ENCODE measurements at places on chromosomes 4 and X. TPM values are rescaled to one million over a fixed set of nuclear protein-coding genes. Genes with fewer than 3 reads are reported as not detected.

DNA sequence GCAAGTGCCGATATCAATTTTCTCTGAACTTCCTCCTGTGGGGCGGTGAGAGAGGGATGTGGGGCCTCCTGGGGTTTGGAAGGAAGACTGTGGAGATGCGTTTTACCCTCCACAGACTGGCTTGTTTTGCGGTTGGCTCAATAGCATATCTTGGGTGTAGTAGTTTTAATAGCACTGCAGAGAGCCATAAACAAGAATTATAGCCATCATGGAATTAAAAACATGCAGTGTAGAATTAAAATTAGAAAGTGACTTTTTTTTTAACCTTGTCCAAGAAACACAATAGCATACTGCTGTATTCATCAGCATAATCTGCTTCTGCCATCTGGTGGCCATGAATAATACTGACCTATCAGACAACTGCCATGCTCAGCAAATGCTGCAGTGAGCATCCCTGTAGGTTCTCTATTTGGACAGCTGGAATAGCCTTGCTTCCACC, 47.3 kb upstream of the SCML1 start:
- peak; percentile 69 for DNase-seq

MCF2 gene
- 0.07 TPM for total RNA-seq

- no peak for DNase-seq
Observed at GRCh38 chr4:17662694-17663093, 48.3 kb downstream of the MED28 start.

DNA sequence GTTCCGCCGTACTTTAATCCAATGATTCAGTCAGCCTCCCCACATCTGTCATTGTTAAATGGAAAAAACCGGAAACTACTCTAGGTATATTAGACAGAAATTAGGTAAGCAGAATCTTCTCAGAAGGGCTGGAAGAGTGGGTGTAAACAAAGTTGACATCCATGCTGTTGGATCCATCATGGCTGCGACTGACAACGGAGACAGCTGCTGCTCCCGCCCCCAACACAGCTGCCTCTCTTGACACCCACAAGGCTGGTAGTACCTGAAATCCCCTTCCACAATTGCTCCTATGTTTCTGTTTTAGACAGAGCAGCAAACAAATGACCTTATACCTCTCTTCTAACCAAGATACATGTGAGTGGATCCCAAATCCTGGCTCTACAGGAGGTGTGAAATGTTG, 66.6 kb downstream of the RXFP1 start:
- DNase-seq, result no peak

PDZD4 gene
- total RNA-seq, result 1.0 TPM

DNA sequence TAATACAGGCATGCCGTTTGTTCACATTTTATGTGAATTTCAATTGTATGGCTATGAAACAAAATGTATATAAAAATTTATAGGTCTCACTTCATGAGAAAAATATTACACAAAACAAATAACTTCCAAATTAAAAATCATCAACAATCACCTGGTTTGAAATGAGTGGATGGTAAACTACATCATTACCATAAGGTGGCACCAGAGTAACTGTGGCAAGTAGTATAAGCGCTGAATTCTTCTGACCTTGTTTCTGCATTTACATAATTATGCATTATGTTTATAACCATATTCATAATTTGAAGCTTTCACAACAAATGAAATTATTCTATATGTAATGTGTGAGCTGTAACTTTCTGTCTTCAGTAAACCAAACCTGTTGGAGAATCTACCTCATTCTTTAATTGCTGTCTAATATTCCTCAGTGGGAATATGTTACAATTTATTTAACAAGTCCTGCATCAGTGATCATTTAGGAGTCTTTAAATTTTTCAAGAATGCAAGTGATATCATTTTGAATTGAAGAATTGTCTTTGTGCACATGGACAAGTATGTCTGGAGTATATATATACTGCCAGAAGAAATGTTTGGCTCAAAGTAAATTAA, 55.2 kb downstream of the MMRN1 start:
- no peak for DNase-seq

DNA sequence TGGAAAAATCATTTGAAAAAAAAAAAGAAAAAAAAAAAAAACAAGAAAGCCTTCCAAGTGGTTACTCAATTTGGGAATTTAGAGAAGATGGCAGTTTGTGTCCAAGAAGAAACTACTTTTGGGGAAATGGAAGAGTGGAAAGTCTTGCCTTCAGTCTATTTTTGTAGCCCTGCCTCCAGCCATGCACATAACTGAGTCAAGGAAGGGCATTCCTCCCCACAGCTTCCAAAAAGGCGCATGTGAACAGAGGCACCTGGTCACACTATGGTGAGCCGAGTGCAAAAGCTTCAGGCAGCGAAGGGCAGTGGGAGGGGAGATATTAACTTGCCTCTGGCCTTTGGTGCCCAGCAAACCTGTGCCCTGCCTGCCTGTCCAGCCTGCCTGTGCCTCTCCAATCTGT, 163.7 kb downstream of the SMIM20 start:
- no peak for DNase-seq

GRCh38 chrX:129013574-129013973, 509.7 kb downstream of the SMARCA1 start:
- DNase-seq, result no peak

DNA sequence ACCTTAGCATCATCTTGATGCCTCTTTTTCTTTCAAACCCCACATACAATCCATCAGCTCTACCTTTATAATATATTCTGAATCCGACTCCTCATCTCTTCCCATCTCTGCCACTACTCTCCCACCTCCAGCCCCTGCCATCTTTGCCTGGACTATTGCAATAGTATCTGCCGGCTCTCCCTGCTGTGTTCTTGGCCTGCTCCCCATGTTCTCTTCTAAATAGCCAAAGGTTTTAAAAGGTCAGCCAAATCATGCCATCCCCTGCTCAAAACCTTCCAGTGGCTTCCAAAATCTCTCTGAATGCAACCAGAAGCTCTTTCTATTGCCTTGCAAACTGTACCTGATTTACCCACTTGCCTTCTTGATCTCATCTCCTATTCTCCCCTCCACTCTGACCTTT, 266.0 kb downstream of the PTTG2 start:
- DNase-seq, result no peak

EGF gene
- total RNA-seq, result not detected

SCD5 gene
- 0.12 TPM for total RNA-seq

- no peak for DNase-seq
Observed at GRCh38 chrX:39158801-39159657, 357.8 kb downstream of the MID1IP1 start.

DNA sequence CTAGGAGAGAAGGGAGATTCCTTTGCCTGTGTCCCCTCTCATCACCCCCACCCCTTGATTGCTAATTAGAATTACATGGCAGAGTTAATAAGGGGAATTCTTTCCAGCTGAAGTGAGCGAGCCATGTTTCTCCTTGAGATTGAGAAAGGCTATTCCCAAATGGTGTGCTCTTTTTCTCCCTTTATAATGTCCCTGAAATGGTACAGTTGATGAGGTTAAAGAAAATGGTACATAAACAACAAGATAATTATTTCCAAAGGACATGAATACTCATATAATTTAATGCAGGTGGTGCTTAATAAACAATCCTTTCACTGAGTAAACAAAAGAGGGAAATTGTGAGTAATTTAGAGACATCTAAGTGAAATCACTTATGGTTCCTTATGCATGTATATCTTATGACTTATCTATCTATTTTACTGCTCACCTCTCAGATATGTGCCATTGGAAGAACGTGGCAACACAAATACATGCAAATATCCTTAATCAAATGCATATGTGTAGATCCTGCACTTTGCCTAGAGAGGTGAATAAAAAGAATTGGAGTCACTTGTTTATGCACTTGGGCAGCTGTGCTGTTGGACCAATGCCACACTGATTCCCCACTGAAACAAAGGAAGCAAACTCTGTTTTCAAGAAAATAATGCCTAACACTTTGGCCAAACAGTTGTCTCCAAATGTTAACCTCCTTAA, 106.6 kb upstream of the WDR44 start:
- DNase-seq, result no peak

- no peak for DNase-seq
Observed at GRCh38 chrX:38069991-38070390, 63.6 kb downstream of the SYTL5 start.

SRPX2 gene
- total RNA-seq, result not detected

SATL1 gene
- total RNA-seq, result not detected

CCDC110 gene
- 0.57 TPM for total RNA-seq

- no peak for DNase-seq
Observed at GRCh38 chrX:120137439-120137838, 21.0 kb upstream of the RHOXF2 start.

USP26 gene
- not detected for total RNA-seq

IRF2 gene
- 38.3 TPM for total RNA-seq

- DNase-seq, result no peak
Observed at GRCh38 chr4:163384926-163385325, 41.2 kb downstream of the NPY5R start.

DNA sequence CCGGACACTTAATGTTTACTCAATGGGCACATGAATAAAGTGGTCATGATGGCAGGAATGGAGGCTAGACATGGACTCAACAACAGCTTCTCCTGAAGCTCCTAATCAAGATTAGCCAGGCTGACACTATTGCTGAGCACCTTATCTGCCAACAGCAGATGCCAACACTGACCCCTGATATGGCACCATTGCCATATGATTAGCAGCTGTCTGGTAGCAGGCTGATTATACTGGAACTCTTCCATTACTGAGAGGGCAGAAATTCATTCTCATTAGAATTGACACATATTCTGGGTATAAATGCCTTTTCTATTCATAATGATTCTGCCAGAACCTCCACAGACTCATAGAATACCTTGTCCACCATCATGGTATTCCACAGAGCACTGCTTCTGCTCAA, 18.4 kb upstream of the AFF1 start:
- DNase-seq, result no peak

DNA sequence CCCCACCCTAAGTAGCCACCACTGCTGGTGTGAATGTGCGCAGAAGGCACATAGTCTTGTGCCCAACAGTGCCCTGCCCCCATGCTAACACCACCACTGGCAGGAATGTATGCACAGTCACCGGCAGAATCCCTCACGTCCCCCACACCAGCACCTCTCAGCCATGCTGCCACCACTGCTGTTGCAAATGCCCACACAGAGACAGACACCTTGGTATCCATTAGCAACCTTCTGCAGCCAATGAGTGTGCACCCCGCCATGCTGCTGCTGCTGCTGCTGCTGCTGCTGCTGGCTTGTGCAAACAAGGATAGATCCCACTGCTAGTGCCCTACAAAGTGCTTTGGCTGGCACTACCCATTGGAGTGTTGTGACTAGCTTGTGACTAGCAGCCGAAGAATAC, 52.4 kb upstream of the MMAA start:
- no peak for DNase-seq

GRCh38 chrX:129632443-129632842, 22.3 kb downstream of the APLN start:
- no peak for DNase-seq

- DNase-seq, result no peak
Observed at GRCh38 chrX:18549643-18550042, 122.3 kb downstream of the RS1 start.

Data from activated naive CD4-positive, alpha-beta T cell treated with anti-CD3 and anti-CD28 coated beads for 36 hours (primary cell).